ENCODE measurements at places on chromosomes 12 and 14.

DNA sequence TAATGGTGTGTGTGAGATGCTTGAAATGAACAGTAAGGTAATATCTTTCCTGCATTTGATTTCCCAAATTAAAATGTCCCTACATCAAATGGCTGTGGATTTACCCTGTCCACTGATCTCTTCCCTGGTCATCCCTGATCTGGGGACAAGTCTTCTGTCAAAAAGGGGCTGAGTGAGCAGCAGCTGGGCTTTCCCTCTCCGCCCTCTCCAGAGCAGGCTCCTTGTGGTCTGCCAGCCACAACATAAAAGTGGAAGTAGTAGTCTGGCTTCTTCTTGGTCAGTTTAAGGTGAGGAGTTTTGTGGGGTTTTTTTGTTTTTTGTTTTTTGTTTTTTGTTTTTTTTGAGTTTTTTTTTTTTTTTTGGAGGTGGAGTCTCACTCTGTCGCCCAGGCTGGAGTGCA is 25.2 kb upstream of the PLXNC1 start:
- DNase-seq: no peak

- DNase-seq: no peak
These were observed 24.3 kb downstream of the TSPAN9 start for GRCh38 chr12:3101309-3102024.

DNA sequence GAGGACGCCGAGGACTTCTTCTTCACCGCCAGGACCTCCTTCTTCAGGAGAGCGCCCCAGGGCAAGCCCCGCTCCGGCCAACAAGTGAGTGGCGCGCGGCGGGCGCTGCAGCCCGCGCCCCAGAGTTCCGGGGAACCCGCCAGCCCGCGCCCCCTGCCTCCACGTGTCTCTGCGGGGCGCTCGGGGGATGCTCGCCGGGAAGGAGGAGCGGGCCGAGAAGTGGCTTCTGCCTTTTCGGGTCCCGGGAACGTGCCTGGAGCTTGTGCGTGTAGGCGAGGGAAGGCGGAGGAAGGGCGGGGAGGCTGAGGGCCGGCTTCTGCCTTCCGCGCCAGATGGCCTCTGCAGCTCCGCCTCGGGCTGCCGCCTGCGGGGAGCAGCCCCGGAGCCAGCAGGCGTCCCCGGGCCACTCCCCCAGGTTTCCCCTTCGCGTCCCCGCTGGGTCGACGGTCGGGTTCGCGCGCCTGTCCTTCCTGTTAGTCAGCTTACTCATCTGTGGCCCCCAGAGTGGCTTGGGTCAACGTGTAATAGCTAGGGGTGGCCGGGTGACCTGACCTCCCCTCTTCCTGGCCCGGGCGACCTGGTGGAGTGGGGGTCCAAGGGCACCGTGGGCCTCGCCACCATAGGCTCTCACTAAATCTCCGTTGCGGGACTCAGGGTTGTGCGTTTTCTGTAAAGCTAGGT is 505 bp downstream of the RASSF3 start:
- peak; percentile 76 for DNase-seq

GRCh38 chr14:93915070-93915705 is 12.0 kb upstream of the FAM181A start:
- no peak for DNase-seq

DNA sequence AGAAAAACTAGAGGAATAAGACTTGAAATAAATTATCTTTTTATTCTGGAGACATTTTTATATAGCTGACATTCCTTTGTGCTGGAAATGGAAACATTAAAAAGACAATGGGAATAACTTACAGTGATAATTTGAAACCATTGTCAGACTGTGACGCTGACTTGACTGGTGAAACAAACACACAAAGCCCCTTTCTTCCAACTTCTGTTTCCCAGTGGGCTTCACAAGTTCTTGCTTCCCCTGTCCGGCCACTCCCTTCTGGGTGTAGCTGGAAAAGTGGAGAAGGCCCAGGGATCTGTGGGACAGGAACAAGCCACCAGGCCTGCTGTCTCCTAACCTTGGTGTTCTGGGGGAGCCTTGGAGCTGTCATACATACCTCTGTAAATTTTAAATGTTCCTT is 58.8 kb downstream of the PELI2 start:
- DNase-seq: no peak

DNA sequence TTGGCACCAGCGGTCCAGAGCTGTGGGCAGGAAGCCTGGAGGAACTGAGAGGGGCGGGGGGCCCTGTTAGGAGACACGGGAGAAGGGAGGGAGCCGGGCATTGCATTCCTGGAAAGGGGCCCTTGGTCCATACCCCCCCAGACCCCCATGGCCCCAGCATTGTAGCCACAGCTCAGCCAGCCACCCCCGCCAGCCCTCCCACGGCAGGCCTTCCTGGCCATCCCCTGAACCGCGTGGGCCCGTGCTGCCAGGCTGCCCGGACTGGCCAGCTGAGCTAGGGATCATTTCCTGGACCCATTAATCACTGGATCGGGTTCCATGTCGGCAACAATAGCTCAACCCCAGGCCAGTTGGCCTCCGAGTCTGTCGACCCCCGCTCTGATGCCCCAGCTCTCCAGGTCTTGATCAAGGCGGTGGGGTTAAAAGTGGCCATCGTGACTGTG is 39.8 kb upstream of the DIO3 start:
- DNase-seq: no peak

- DNase-seq: no peak
These were observed 58.4 kb downstream of the NELL2 start for GRCh38 chr12:44817687-44818086.

DNA sequence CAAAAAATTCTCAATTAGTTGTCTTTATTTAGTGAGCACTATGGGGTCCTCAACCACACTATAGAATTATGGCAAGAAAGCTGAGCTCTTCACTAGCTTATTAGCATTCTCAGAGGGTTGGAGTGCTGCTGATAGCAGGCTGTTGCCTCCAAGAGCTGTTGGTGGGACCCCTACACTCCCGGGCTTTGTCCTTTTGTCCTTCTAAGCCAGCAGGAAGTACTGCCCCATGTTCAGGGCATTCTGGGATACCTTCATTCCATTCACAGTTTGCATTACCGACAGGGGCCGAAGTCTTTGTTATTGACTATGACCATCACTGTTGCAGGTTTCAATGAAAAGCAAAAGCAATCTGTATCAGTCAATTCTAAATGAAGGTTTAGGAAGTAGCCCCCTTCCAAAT is 89.5 kb upstream of the OTX2 start:
- DNase-seq: no peak

Data from SJSA1 (cell line).